Liver (tissue), 10 donors: ENCODE measurements at places on chromosomes 5 and 9.
A peak's percentile ranks its signal among the peaks of the same experiment; 100 is the strongest.

GRCh38 chr9:16357828-16358227 lies 512.6 kb downstream of the BNC2 start:
- no peak for DNase-seq

DNA sequence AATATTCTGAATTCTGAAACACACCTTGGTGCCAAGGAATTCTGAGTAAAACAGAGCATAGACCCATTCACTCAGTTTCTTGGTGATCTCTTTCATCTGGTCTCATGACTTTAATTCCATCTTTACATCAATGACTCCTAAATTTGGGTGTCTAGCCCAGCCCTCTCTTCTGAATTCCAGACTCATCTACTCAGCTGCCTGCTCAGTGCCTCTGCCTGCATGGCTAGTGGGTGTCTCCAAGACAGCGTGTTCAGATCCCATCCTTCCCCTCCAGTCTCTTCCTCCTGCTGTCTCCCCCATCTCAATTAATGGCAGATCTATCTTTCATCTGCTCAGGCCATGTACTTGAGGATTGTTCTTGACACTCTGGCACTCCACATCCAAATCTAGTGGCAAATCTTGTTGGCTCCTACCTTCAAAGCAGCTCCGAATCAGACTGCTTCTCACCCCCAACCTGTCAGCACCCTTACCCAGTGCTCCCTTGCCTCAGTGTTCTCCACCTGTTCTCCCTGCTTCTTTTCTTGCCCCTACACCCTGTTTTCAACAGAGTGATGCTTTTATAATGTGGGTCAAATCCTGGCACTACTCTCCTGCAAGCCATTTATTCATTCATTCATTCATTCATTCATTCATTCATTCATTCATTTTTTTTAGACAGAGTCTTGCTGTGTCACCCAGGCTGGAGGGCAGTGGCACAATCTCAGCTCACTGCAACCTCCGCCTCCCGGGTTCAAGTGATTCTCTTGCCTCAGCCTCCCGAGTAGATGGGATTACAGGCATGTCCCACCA lies 5.3 kb downstream of the CAVIN4 start:
- DNase-seq, result no peak

DNA sequence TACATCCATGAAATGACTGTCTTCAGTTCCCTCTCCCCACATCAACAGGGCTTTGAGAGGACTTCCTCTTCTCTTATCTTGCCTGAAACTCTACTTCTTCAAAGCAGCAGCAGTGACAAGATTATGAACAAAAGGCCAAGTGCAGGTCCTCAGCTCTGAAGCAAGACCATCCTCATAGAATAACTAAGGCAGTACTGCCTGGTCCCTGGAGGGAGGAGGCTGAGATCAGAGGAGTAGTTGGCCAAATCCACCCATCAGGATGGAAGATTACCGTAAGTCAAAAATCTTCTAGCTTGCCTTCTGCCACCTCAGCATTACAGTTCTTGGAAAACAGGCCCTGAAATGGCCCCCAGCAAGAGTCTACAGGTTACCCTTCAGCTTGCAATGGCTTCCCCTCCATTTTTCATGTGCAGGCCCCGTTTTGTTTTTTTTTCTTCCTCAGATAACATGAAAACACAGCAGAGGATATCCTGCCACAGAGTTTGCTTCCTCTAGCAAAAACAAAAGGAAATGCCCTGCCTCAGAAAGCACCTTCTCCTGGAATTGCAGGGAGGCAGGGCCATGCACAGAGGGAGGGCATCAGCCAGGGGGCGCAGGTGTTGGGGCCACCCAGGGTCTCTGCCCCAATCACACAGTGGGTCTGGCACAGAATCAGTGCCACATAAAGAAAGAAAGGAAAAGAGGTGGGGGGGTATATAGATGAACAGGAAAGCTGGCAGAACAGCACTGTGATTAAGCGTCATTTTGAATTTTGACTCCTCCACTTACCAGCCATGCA lies 40.0 kb downstream of the KLHL3 start:
- no peak for DNase-seq

- DNase-seq, result no peak
Observed at GRCh38 chr5:177023303-177023664, 788 bp downstream of the ZNF346 start.

DNA sequence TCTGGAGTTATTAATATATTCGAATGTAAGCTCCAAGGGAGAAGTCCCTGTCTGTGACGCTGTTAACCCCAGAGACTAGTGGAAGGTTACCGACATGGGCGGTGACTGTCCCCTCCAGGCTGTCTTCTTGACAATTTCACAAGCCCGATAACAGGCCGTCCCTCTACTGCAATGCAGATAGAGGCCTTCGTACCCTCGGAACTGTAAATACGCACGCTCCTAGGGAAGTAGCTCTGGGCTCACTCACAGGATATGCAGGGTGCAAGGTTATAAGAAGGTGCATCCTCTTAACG lies 680 bp upstream of the RFK start:
- peak; percentile 74 for DNase-seq

DNA sequence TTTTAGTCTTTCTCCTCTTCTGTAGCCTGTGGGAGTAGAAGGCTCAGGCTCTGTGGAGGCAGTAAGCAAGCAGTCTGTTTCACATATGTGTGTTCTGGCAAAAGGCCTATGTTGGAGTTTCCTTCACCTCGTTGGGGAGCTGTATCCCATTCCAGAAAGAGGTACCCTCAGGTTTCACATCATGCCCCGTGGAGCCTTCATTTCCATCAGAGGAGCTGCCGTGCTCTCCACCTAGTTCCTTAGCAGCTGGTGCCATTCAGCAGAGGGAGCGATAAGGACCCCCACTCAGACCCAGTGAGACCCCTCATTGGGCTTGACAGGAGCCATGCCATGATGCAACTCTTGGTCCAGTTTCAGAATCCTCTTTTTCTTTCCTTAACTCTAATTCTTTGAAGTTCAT lies 50.6 kb upstream of the ANGPTL2 start:
- DNase-seq, result peak; percentile 16

DNA sequence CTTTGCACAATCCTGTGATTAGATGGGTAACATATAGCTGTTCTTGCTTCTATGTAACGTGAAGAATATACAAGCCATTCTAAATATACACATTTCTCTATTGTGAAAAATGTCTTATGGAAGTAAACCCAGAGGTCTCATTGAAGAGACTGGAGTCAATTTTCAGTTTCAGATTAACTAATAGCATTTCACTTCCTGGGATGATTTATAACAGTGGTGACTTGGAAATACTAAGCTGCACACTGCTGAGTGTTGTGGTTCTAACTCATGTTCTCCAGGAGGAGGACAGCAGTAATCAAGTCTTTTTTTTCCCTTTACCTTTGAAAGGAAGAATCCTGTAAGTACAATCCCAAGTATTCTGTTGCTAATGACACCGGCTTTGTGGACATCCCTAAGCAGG lies 3.3 kb downstream of the CTSL start:
- no peak for DNase-seq

GRCh38 chr5:146426853-146427618 lies 20.1 kb upstream of the TCERG1 start:
- no peak for DNase-seq

DNA sequence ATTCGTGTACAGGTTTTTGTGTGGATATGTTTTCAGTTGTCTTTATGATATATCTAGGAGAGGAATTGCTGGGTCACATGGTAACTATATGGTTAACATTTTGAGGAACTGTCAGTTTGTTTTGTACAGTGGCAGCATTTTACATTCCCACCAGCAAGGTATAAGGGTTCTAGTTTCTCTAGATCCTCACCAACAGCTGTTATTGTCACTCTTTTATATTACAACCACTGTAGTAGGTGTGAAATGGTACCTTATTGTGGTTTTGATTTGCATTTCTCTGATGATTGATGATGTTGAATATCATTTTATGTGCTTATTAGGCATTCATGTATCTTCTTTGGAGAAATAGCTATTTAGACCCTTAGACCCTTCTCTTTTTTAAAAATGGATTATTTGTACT lies 82.9 kb downstream of the CCDC171 start:
- DNase-seq, result no peak

GRCh38 chr5:27308153-27308552 lies 269.8 kb upstream of the CDH9 start:
- DNase-seq, result no peak

GRCh38 chr5:54469622-54470021 lies 14.1 kb downstream of the HSPB3 start:
- DNase-seq, result no peak

- DNase-seq, result no peak
Observed at GRCh38 chr9:105306351-105307140, 62.1 kb downstream of the SLC44A1 start.

GRCh38 chr9:135948446-135948845 lies 12.7 kb downstream of the UBAC1 start:
- no peak for DNase-seq

DNA sequence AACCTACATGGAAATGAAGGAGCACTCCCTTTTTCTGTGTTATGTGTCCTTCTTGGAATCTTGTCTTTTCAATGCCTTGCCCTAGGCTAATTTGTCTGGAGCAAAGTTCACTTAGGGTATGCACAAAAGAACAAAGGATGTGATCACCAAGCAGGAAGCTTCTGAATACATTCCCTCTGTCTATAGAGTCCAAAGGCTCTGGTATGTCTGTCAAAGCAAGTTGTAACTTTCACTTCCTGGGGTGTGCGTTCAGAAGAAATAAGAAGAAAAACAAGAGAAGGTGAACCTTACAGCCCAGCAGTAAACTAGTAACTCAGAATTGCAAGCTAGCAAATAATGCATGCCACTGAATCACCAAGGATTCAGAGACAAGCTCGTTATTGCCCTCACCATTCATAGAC lies 31.7 kb upstream of the CDH6 start:
- no peak for DNase-seq

GRCh38 chr5:61603211-61603908 lies 271.3 kb downstream of the ZSWIM6 start:
- no peak for DNase-seq

- no peak for DNase-seq
Observed at GRCh38 chr5:61575103-61575502, 243.0 kb downstream of the ZSWIM6 start.

- DNase-seq, result no peak
Observed at GRCh38 chr5:33300209-33300742, 140.5 kb upstream of the TARS1 start.

DNA sequence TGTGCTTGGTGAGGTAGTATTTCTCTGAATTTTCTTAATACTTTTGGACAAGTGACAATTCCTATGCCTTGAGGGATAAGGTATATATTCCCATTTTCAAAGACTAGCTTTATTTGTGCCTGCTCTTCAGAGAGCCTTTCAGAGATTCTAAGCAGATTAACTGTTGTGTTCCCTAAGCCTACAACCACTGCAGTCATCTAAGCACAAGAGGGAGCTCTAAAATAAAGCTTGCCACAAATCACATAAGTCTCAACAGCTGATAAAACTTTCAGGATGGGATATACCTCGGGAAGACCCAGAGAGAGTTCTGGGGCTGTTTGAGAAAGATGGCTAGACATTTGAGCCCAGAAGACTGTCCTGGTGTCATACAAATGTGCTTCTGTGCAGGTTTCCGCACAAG lies 157.3 kb downstream of the CYLC2 start:
- DNase-seq, result no peak

DNA sequence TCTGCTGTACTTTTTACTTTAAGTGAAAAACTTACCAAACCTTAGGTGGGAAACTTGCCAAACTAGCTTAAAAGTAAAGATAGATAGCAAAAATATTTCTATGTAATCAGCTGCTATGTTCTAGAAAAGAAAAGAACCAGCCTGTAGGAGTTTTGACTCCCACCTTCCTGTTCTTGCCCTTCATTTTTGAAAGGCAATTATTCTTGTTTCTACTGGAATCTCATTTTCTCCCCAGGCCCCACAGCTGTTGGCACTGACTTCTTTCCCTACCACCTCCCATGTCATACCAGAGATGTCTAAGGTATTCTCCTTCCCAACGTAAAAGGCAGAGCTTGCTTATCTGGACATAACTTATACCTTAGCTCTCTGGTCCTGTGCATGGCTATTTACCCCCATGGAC lies 389.7 kb downstream of the ARHGEF28 start:
- DNase-seq, result no peak

GRCh38 chr9:91146391-91147019 lies 215.2 kb downstream of the AUH start:
- DNase-seq, result no peak

DNA sequence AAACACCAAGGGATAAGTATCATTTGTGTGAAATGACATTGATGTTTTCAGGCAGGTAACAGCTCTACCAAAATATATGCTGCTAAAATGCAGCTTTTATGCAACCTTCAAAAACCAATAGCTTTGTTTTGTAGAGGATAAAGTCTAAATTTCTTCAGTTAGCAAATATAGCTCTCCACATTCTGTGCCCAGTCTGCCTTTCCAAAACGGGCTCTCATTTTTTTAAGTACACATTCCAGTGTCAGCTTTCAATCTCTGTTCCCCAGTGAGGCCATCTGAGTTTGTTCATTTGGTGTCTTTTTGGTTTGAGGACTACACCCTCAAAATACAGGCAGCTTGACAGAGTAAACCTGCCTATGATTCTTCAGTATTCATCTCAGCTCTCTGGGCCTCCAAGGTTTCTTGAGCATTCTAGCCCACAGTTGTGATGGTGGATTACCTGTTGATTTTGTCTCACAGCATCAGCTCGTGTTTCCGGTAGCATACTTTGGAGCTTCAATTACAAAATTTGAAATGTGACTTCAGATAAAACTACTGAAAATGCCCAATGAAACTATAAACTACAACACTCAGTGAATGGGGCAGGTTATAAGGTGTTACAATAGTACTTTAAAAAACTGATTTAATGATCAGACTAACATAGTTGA lies 55.7 kb downstream of the NR3C1 start:
- DNase-seq, result no peak

DNA sequence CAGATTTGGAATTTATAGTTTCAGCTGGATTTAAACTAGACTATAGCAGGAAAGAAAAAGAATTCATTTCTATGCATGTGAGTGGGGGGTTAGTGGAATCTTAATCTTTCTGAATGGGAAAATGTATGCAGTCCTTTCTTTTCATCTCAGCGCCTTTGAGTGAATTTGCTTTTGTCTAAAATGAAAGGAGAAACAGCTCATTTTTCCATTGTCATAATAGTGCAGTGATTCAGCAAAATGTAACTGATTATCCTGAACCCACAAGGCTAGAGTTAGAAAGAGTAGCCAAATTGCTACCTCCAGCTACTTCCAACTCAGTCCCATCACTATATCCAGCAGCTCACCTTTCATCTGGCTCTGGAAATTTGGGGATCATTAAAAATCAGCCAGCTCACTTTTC lies 134.4 kb downstream of the ADAMTSL1 start:
- no peak for DNase-seq

DNA sequence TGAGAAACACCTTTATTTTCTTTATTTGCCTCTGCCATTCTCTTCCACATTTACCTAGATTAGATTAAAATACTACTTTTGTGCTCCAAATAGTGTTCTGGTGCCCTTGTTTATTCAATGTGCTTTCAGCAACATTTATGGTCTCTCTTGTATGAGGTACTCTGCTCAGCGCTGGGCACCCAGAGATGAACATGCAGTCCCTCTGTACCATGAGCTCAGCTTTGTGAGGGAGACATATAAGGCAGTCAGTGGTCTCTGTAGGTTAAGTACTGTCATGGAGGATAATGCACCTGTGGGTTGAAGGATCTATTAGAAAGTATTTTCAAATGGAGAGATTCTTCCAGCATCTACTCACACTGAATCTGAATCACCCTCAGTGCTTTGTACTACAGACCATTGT lies 176.5 kb downstream of the TAF11L14 start:
- no peak for DNase-seq
